ENCODE measurements at places on chromosomes 4 and X.

DNA sequence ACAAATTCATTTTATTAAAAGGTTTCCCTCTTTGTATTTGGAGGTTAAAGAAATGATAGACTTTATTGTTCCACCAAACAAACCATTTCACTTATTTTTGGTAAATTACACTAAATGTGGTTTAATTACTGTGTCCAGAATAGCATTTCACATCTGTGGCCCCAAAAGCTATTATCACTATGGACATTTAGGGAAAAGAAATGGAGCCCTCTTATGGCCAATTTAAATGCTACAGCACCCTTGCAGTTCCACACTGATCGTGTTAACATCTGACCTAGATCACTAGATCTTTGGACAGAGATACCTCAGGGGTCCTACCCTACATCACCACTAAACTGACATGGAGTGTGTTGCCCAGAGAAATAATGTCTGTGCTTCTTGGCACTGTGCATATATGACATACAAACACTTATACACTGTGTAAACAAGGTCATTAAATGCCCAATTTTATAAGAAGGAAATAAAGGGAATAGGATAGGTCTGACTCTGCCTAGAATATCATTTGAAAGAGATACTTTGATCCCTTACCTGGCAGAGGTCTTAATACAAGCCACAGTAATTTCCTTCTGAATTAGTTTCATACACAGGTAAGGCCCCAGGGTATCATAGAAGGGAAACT lies 163.9 kb downstream of the KDR start:
- no peak for DNase-seq

DNA sequence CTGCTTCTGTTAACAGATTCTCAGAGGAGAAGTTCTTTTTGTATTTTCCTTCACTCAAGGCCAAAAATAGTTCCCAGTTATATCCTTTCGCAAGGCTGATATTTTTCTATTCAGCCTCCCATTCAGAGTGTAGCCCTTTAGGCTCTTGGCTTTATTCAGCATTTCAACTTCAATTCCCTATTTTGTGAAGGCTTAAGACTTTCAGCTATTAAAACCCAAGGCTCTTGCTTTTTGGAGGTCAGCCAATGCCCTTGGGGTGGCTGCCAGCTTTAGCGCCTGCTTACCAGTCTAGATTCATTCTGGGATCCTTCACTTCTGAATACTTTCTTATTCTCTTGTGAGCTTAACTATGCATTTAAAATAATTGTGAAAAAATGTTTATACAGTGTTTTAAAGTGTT lies 57.3 kb upstream of the ADGRA3 start:
- no peak for DNase-seq

DNA sequence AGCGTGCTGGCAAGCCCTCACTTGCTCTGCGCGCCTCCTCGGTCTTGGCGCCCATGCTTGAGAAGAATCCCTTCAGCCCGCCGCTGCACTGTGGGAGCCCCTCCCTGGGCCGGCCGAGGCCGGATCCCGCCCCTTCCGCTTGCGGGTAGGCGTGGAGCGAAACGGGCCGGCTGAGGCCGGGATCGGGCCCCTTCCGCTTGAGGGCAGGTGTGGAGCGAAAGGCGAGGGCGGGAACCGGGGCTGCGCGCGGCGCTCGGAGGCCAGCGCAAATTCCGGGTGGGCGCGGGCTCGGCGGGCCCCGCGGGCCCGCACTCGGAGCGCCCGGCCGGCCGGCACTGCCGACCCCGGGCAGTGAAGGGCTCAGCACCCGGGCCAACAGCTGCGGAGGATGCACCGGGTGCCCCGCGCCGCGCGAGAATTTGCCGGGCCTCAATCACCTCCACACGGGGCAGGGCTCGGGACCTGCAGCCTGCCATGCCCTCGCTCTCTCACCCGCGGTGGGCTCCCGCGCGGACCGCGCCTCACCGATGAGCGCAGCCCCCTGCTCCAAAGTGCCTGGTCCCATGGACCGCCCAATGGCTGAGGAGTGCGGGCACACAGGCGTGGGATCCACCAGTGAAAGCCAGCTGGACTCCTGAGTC lies 58.1 kb upstream of the GBA3 start:
- no peak for DNase-seq

DNA sequence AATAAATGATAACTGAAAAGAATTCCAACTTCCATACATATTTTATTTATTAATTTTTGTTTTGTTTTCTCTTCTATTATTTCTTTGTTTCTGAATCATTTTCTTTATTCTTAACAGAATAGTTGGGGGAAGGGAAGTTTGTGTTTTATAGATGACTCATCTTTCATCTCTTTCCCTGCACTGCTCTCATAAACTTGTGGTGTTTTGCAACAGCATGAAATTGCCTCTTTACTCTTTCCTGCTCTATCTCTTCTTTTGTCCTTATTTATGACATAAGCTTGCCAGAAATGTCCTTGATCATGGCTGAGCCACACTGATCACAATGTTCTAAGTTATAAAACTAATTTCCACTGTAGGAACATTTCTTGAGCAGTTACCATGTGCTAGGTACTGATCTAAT lies 22.3 kb downstream of the QRFPR start:
- DNase-seq: no peak

DNA sequence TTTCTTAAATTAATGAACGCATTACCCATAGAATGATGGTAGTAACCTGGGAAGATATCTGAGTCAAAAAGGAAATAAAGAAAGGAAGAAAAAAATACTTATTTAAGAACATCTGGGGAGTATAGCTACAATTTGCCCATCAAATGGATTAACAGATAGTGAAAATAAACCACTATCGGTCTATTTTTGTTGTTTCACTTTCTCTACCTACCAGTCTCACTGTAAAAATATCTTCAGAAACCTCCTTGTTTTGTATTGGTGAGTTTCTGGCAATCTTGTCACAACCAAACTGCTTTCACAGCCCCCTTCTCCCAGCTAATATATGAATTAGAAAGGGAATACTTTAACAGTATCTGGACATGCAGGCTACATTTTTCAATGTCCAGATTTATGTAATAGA lies 783.5 kb downstream of the STPG2 start:
- no peak for DNase-seq

DNA sequence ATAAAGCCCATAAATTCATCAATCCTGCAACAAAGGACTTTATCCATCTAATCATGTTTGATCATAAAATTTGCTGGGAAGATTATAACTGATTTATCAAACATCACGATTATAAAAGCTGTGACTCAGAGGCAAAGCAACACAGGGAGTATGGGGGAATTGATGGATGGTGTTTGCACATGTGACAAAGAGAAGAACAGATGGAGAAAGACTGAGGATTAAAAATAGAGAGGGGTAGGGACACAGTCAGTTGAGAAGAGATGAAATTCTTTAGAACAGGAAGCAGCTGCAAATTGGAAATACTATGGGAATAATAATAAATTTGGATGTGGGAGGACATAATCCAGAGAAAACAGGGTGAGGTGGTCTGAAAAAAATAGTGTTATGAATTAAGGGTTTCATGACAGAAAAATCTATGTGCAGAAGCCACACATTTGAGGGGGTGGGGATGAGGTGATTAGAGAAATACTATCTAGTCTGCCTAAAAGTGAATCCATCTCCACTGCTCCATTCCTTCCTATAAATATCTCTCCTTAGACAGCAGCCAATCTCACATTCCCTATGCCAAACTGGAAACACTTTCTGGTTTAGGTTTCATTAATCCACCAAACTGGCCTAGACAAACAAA lies 6.2 kb downstream of the PRR32 start:
- no peak for DNase-seq

DNA sequence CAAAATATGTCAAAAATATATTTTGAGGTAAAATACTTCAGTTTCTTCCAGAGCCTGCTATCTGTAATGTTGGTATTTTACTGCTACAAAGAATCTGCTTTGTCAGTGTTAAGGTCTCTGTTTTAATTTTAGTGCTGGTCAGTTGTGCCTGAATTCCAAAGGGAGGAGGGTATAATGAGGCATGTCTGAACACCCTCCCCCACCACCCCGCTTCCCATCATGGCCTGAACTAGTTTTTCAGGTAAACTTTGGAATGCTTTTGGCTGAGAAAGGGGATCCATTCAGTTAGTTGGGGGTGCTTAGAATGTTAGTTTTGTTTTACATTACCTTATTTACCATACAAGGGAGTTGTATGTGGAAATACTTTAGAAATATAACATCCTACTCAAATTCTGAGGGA lies 158.5 kb downstream of the MID1IP1 start:
- no peak for DNase-seq

- DNase-seq: no peak
These were observed 822.4 kb downstream of the FAT4 start for GRCh38 chr4:126136922-126137781.

GRCh38 chr4:80803337-80803736 lies 227.2 kb upstream of the BMP3 start:
- DNase-seq: no peak

DNA sequence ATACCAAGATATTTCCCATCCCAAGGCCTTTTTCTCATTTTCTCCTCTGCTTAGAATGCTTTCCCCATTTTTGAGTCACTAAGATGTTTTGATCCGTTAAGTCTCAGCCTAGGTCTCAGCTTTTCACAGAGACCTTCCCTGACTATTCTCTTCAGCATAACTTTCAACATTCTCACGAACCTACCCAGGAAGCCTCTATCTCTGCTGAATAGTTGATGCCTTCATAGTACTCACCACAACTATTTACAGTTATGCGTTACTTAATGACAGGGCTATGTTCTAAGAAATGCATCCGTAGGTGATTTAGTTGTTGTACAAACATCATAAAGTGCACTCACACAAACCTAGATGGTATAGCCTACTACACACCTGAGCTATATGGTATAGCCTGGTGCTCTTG lies 64.5 kb downstream of the ARL9 start:
- DNase-seq: no peak

- DNase-seq: no peak
These were observed 5.9 kb downstream of the ARHGEF38 start for GRCh38 chr4:105558277-105558676.

DNA sequence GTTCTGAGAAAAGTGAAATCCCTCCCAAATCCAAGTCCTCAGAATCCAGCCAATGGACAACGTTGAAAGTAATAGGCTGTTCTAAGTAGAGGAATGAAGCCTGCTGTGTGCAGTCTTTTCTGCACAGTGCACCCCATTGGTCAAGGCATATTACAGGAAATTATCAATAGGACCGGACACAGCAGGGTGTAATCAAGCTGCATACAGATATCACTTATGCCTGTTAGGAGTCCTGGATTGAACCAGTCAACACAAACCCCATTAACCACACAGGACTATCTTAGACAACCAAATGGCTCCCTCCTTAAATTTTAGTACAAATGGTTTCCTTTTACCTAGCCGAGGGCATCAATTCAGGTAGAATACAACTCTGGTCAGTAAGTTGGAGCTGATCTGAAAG lies 34.2 kb upstream of the MAGEA8 start:
- DNase-seq: no peak

GRCh38 chrX:109987884-109988283 lies 15.0 kb upstream of the TMEM164 start:
- no peak for DNase-seq

- no peak for DNase-seq
These were observed 787 bp upstream of the TMSB15A start for GRCh38 chrX:102517326-102517725.

- DNase-seq: no peak
These were observed 93.0 kb downstream of the ZXDA start for GRCh38 chrX:57817302-57817701.

- no peak for DNase-seq
These were observed 76.1 kb downstream of the CHST7 start for GRCh38 chrX:46649421-46650260.

GRCh38 chr4:186341655-186342054 lies 75.7 kb downstream of the F11 start:
- DNase-seq: no peak

DNA sequence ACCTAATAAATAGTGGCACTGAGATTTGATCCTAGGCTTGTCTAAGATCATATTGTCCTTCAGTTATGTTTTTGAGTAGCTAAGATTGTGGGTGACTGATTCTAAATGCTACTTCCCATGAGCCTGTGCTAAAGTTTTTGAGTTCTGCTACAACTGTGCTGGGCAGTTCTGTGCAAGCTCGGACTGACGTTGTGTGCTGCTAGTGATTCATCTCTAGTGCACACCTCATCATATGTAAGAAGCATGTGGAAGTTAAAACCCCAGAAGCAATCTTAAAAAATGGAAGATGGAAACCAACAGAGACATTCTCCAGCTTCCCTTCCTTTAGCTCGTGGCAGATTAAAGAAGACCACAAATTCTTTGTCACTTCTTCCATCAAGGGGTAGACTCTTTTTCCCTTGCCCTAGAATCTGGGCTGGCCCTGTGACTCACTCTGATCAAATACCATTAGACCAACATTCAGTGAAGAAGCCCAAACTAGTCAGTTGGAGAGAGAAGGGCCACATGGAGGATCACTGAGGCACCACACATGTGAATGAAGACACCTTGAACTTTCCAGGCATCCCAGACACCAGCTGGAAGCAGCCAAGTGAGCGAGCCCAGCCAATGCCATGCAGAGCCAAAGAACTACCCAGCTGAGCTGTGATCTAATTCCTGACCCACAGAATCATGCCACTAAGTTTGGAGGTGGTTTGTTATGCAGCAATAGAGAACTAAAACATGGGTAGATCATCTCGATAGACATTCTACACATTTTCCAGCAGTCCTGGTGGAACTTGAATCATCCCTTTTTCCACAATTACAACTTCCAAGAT lies 16.8 kb downstream of the ARHGAP6 start:
- DNase-seq: no peak

GRCh38 chrX:38726612-38727011 lies 74.6 kb upstream of the MID1IP1 start:
- DNase-seq: no peak

GRCh38 chrX:123990602-123991001 lies 29.1 kb downstream of the STAG2 start:
- DNase-seq: no peak

DNA sequence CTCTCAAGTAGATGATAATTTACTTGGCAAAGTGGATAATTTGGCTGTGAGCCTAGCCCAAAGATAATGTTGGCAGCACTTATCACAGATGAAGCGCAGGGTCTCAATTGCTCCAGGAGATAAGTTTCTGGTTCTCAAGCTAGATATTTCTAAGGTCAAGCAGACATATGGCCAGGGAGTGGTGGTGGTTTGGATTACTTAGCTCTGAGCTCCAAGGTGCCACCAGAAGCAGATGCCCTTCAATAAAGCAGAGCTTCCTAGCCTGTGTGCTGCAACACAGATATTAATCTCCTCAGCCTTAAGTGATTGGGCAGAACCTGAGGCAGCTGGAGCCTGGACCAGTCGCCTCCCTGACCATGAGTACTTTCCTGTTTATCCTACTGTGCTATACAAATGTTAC lies 79.2 kb upstream of the NALF2 start:
- DNase-seq: no peak

DNA sequence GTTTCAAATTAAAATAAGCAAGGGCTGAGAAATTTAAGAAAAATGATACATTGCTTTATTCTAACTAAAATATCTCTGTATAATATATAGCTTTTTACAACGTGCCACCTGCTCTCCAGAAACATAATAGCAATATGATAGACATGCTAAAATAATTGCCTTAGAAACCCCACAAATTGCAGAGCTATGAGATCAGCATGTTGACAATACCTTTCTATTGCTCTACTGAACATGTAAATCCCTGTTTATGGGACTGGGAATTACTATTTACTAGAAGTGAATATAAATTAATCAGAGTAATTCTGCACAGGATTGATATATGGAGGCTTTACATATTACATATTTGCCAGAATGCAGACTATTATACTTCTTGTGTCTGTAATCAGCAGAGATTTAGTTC lies 1831.1 kb upstream of the IGFBP7 start:
- no peak for DNase-seq

GRCh38 chrX:19514791-19515614 lies at the start of gene MAP3K15:
Gene MAP3K15, minus strand, starts transcription at chrX:19515508. Its CDS starts 247 bp downstream, at chrX:19515261.
- peak; percentile 2 for DNase-seq
